Progenitor cell of endocrine pancreas (in vitro differentiated cells): ENCODE measurements at places on chromosomes 5 and 9.

- no peak for DNase-seq
Measured at GRCh38 chr5:142104491-142104890, 4.1 kb upstream of the NDFIP1 start.

- DNase-seq: no peak
Measured at GRCh38 chr9:117815948-117816347, 111.7 kb downstream of the TLR4 start.

GRCh38 chr5:130066644-130067043 is 162.4 kb downstream of the CHSY3 start:
- no peak for DNase-seq

GRCh38 chr5:61450493-61451279 is 118.6 kb downstream of the ZSWIM6 start:
- no peak for DNase-seq

GRCh38 chr5:75828029-75828428 is 110.8 kb upstream of the POC5 start:
- no peak for DNase-seq

- no peak for DNase-seq
Measured at GRCh38 chr5:97601651-97602050, 418.6 kb upstream of the RIOK2 start.

- no peak for DNase-seq
Measured at GRCh38 chr9:37029304-37029775, 4.7 kb downstream of the PAX5 start.

DNA sequence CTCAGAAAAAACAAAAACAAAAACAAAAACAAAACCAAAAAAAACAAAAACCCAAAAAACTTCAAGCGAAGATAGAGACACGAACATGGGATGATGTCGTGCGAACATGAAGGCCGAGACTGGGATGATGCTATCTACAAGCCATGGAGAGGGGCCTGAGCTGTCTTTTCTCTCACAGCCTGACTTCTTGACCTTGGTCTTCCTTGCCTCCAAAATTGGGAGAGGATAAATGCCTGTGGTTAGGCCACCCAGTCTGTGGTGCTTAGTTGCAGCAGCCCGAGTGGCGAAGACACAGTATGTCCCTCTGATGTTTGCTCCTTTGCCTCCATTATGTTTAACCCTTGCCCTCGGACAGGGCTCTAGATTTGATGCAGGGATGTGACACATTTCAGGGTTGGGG is 130.4 kb upstream of the BASP1 start:
- no peak for DNase-seq

- no peak for DNase-seq
Measured at GRCh38 chr9:121721058-121721350, 69.6 kb downstream of the DAB2IP start.

- no peak for DNase-seq
Measured at GRCh38 chr5:81936750-81937149, 35.1 kb upstream of the ATG10 start.

- DNase-seq: no peak
Measured at GRCh38 chr5:39578887-39579497, 154.2 kb upstream of the DAB2 start.

DNA sequence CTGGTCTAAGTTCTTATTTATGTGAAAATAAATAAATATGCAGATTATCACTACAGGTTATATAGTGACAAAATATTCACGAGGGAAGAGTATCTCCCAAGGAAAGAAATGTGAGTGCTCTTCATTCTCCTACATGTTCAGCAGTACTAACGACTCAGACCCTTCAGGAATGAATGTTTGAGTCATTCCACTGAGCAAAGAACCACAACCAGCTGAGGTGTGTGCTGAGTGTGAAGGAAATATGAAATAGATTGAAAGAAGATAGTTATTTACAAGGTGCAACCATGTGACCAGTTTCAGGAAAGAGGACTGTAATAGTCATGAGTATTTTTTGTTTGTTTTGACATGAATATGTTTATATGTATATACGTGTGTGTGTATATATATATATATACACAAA is 228.7 kb downstream of the TUSC1 start:
- no peak for DNase-seq

DNA sequence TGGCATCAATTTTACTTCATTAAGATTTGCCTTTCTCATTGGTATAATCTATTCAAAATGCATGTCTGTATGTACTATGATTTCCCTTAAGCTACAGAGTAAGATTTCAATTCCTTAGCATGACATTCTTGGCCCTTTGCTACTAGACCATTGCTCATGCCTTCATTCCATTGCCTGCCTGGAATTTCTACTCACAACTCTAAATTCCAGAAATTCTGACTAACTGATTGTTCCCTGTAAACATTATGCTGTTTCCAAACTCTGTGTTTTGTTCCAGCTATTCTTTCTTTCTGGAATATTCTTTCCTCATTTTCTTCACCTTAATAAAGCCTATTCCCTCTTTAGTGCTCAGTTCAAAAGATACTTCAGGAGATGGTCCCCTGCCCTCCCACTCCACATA is 568.8 kb upstream of the SEMA6A start:
- DNase-seq: no peak

DNA sequence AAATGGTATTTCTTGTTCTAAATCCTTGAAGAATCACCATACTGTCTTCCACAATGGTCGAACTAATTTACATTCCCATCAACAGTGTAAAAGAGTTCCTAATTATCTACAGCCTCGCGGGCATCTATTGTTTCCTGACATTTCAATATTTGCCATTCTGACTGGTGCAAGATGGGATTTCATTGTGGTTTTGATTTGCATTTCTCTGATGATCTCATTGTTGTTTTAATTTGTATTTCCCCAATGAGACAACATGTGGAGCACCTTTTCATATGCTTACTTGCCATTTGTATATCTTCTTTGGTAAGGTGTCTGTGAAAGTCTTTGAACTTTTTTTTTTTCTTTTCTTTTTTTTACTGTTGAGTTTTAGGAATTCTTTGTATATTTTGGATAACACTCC is 473.6 kb downstream of the KCTD16 start:
- no peak for DNase-seq

DNA sequence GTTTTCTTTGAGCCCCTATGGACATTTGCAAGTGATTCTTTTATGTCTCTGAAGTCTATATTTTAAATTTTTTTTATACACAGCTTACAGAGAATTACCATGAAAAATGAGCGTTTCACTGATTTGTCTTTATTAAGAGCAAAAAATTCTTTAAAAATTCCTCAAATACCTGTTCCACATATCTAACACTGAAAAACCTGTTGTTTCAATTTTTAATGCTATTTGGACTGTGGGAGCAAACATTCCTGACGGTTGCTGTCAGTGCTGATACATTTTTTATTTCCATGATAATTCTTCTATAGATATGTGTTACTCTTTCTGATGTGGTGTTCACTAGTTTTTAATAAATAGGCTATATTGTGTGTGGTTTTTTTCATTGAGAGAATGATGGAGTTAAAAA is 199.8 kb downstream of the GDNF start:
- no peak for DNase-seq

DNA sequence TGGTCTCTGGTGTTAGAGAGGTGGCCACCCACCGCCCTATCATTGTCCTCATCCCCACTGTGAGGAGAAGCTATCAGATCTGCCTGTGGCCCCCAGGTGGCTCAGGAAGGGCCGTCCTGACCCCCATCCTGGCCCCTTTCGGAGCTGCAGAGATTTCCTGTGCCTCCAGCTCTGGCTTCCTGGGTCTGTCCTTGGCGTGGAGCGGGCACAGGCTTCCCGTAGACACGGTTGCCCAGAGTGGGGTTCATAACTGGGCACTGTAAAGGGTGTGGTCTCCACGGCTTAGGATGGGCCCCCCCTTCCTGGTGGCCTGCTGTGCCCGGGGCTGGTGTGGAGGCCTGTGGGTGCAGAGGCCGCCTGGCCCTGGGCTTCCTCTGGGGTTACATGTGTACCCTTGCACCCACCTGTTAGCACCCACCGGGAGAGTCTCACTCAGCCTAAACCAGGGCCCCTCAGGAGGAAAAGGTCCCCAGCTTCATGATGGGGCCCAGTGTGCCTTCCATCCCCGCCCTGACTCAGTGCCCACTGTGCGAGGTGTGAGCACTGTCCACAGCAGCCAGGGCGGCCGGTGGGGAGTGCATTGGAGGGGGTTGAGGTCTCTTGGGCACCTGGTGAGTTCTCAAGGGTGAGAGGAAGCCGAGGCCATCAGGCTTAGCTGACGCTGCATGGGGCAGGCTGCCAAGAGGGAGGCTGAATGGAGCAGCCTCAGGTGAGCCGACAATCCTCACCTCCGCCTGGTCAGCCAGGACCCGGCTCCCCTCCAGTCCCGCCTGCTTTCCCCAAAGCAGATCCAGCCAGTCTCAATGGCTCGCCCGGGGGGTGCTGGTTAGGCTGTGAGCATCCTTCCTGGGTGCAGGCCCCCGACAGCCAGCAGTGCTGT is 15.3 kb upstream of the AJM1 start:
- no peak for DNase-seq

- DNase-seq: no peak
Measured at GRCh38 chr9:89497257-89497963, 503 bp downstream of the SEMA4D start.

DNA sequence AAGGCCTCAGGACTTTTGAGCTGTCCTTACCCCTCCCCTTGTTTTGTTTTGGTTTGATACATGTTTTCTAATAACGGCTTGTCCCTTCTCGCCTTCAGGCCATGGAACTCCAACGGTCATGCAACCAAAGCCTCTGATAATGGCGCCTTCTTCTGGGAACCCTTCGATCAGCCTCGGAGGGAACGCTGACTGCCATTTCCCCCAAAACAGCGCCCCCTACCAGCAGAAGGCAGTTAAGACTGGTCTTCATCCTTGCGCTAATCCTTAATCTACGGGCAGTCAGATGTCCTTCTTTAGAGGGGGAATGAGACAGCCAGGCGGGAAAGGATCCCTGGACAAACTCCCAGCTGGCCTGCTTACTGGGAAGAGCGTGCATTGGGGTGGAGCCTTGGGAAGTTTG is 276.6 kb downstream of the ICE1 start:
- no peak for DNase-seq

DNA sequence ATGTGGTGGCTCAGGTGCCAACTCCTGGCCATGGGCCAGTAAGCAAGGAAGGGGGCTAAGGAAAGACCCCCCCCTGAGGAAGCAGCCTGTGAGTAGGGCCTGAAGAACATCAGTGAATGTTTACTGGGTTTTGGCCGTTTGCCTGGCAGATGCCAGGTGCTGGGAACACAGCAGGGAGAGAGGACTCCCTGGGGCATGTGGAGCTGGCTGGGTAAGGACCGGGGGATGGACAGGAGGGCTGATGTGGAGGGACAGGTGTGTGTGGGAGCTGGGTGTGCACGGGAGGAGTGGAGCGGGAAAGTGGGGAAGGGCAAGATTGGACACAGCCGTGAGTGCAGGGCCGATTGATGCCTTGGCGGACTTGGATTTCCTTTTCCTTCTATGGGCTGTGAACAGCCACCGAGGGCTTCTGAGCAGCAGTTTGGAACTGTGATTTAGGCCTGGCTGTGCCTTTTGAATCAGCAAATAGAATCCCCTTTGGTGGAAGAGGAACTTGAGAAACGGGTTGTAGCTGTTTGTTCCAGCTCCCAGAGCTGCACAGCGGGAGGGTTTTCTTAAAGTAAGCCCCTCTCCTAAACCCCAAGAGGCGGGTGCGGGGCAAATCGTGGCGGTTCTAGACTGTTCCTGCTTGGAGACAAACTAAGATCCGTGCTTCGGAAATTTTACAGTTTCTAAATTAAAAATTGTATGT is 3.1 kb downstream of the HMCN2 start:
- DNase-seq: no peak

GRCh38 chr5:80254767-80255430 is 949 bp downstream of the SERINC5 start:
- no peak for DNase-seq

DNA sequence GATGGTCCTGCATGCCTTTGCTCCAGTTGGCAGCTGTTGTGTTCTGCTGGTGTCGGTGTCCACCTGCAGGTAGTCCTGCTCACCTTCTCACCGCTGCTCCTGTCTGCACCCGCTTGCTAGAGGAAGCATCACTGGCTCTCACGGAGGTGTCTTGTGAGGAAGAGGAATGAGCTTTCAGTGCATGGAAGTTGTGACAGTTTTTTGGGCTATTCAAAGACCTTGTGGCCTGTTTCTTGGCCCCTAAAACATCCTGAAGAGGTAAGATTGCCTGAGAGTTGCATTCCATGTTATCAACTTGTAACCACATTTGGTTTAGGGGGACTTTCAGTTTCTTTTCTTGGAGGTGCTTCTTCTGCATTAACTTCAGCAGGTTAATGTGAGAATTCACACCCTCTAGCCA is 85.6 kb downstream of the MACROH2A1 start:
- no peak for DNase-seq

DNA sequence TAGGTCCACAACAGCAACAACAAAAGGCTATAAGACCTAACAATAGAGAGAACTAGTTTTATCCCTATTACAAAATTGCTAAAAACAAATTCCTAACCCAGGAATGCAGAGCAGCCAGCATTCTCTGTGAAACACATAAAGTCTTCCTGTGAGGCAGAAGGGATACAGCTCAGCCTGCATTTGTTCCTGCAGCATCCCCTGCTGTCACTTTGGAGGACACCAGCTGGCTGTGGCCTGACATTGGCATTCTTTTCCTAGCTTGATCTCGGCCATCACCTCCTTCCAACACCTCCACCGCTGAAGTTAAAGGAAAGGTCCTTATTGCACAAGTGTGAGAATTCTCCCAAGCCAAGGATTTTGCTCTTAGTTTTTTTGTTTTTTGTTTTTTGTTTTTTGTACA is 186.1 kb downstream of the SNCAIP start:
- no peak for DNase-seq

DNA sequence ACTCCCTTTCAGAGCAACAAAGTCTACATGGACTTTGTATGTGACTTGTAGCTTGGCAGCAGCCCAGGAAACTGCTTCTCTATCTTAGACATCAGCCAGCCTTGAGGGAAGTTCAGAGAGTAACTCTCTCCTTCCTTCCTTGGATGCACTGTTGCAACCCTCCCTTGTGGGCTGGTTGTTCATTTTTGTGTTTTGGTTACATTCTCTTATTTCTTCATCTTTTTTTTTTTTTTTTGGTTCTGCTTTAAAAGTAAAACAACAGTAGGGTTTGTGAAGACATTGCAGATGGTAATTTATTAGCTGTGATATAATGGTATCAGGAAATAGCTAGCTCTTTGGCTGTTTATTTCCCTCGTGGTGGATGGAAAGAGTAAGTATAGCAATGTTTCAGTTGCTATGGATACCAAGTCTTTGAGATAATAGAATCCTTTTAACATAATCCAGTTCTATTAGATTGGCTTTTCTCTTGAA is 97.9 kb upstream of the MAMDC2 start:
- DNase-seq: no peak

DNA sequence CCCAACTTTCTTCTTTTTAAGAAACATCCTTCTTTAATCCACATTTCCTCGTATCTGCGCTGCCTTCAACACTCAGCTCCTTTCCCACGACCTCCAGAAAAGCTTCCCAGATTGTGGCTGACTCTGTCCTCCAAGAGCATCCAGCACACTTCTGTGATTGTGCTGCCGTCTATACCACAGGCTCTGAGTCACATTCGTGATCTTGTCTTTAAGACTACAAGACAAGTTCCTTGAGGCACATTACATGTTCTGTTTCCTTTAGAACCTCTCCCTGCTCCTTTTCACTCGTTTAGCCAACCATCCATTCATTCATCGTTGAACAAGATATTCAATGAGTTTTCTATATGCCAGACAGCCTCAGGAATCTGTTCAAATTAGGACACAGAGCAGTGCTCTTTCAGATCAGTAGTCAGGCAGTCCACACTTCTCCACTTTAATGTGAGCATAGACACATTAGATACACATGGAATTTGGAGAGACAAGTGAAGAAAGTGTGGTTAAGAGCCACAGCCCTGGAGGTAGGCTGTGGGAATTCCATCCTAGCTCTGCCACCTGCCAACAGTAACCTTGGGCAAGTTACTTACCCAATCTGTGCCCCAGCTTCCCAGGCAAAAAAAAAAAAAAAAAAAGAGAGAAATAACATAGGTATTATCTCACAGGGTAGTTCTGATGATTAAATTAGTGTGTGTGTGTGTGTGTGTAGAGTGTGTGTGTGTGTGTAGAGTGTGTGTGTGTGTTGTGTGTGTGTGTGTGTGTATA is 18.9 kb downstream of the WHRN start:
- DNase-seq: no peak
